ENCODE measurements at places on chromosomes 3 and 15.

DNA sequence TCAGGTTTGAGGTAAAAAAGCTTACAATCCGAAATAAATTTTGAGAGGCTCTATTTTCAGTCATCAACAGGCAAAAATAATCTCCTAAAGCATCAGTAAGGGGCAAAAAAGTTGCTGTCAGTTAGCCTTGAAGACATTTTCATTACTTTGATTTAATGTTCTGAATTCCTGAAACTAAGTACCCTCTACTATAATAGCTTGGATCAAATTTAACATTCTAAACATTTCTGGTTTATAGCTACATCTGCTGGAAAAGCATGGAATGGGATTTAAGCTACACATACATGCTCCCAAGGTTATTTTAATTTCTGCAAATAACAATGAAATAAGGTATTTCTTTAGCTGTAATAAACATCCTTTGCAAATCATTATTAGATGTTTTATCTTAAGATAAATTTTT lies 245.4 kb downstream of the ULK4 start:
- no peak for DNase-seq

- DNase-seq: no peak
Measured at GRCh38 chr15:63908281-63908680, 74.5 kb upstream of the HERC1 start.

DNA sequence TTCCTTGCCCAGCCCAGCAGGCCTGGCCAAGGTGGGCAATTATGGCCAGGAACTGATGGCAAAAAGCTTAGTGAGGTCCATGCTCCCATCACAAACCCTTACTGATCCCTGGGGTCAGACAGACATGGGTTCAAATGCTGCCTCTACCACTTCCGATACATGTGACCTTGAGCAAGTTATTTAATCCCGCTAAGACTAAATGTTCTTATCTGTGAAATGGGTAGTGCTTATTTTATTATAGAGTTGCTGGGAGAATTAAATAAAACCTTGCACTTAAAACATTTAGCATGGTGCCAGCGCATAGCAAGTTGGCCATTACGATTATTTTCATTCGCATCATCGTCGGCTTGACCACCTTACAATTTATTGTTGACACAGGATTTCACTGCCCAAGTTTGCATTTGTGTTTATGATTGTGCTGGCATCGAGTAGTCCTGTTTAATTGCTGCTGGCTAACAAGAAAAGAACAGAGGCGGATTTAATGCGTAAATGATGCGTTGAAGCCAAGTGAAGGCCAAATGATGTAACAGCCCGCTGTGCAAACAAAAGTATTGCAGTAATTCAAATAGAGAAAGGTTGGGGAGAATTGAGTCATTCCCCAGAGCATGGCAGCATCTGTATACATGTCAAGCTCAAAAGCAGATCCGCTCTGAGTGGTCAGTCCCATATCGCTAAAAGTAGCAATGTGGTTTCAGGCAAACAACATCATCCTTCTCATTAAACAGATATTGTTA lies 7.3 kb upstream of the FURIN start:
- peak; percentile 28 for DNase-seq

- DNase-seq: no peak
Measured at GRCh38 chr3:23501201-23501802, 298.2 kb downstream of the UBE2E2 start.

DNA sequence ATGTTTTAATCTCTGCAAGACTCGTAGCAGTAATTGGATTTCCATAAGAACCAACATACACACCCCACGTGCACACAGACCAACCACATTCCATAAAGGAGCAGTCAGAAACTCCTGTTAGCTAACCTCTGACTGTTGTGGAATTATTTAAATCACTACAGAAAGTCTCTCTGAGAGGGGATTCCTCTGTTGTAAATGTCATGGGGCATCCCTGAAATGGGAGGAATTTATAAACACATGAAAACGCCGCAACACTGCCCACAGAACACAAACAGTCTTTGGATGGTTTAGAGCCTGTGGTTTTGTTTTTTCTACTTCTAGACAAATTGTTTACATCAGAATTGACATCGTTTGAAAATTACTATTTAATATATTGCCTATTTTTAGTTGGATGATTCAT lies 740.1 kb upstream of the GRM7 start:
- no peak for DNase-seq
